ENCODE measurements at places on chromosomes 16 and 17.

- DNase-seq = no peak
Measured at GRCh38 chr16:52265446-52265861, 281.5 kb downstream of the TOX3 start.

DNA sequence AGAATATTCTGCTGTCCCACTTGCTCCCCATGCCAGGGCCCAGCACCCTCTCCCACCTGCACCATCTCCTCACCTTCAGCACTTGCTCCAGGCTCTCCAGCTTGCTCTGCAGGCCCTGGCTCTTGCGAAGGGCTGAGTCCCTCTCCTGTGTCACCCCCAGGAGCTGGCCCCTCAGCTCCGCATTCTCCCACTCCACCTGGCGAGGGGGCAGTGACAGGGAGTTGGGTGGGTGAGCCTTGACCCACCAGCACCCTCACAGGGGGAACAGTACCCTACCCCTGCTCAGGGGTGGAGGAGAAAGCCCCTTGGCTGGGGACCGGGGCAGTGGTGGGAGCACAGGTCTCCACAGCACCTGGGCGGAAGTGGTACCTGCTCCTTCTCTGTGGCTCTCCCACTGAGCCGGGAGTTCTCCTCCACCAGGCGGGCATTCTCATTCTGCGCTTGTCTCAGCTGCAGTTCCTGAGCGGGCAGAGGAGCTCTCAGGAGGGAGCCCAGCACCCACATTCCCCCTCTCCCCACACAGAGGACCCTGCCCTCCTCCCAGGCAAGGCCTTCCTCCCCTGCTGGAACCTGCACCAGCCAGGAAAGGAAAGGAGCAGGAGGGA, 5.9 kb downstream of the TSPOAP1 start:
- no peak for DNase-seq

- DNase-seq = no peak
Measured at GRCh38 chr16:31452631-31453106, 6.6 kb upstream of the ARMC5 start.

- DNase-seq = no peak
Measured at GRCh38 chr16:81574168-81574567, 129.6 kb downstream of the CMIP start.

GRCh38 chr16:85072947-85073346, 39.3 kb downstream of the CIBAR2 start:
- no peak for DNase-seq

DNA sequence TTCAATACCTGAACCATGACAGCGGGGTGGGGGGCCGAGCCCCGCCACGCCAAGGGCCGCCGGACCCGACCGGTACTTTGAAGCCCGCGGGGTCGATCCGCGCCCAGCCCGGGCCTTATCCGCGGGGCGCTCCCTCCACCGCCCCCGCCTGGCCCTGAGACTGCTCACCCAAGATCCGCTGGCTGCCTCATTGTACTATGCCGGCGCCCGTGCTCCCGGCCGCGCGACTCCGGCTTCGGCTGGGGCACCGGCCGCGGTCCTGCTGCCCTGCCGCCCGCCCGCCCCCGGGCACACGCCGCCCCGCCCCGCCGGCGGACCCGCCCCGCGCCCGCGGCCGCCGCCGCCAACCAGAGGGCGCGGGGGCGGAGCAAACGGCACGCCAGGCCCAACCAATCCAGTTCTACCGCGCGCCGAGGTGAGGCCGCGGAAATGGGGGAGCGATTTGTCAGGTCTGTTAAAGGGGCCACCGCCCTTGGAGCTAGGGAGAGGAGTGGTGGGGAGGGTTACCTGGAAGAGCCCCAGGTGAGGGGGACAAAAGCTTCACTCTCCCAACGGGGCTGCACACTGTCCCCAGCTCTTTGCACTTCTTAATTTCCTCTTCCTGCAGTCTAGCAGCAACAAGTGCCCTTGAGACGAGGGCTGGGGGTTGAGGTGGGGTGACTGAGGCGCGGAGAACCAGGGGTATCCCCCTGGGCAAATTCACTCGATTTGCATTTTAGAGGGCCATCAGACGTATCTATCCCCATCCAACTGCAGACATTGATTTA, at the start of gene TEX2:
TEX2 (minus strand) TSS at position 261 of the 767 bp plus-strand sequence. CDS start 49,043 bp downstream, outside the sequence.
- peak; percentile 85 for DNase-seq

GRCh38 chr16:68884401-68884800, 41.1 kb downstream of the TANGO6 start:
- DNase-seq = no peak

- DNase-seq = no peak
Measured at GRCh38 chr16:1991588-1991947, 1.8 kb downstream of the SYNGR3 start.

DNA sequence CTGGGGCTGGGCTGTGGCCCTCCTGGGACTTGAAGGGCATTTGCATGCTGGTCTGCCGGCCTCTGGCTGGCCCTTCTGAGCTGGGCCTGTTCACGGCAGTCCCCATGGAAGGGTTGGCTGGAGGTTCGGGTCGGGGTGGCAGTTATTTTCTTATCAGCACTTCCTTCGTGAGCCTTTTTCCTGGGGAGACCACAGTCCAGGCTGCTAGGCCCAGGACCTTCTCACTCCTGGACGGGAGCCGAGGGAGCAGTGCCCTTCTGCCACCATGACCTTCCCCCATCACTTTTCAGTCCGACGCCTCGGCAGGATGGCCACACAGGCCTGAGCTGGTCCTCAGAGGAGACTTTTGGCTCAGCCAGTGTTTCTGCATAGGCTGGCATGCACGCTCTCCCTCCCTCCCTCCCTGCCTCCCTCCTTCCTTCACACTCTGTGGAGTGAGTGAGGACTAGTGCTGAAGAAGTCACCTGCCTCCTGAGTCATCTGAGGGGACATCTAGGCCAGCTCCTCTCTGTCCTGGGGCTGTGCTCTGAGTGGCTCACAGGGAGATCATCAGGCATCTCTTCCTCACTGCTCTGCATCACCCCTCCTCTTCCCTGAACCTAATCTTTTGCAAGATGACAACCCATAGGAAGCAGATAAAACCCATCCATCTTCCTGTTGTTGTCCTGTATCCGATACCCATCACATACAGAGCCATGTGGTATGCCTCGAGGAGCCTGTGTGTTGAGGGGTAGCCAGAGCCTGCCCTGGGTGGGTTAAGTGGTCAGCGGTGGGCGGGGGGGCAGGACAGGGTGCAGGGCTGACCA, 109.7 kb downstream of the RAP1GAP2 start:
- no peak for DNase-seq

GRCh38 chr16:56673921-56674320, 4.3 kb downstream of the MT1H start:
- DNase-seq = no peak

DNA sequence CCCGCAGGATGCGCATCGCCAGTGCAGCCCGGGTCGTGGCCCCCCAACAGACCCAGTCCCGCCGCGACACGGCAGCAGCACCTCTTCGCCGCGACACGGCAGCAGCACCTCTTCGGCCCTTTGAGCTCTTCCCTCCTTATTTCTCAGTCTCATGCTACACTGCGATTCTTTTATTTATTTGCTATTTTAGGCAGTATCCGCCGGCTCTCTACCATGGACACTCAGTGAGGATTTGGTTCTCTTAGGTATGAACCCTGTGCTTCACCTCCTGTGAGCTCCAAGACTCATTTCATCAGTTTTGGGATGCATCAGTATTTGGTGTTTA, 8.3 kb upstream of the MAP2K3 start:
- no peak for DNase-seq

- no peak for DNase-seq
Measured at GRCh38 chr16:49834531-49835151, 21.3 kb downstream of the ZNF423 start.

GRCh38 chr17:80759377-80759673, 214.7 kb downstream of the RPTOR start:
- DNase-seq = no peak

DNA sequence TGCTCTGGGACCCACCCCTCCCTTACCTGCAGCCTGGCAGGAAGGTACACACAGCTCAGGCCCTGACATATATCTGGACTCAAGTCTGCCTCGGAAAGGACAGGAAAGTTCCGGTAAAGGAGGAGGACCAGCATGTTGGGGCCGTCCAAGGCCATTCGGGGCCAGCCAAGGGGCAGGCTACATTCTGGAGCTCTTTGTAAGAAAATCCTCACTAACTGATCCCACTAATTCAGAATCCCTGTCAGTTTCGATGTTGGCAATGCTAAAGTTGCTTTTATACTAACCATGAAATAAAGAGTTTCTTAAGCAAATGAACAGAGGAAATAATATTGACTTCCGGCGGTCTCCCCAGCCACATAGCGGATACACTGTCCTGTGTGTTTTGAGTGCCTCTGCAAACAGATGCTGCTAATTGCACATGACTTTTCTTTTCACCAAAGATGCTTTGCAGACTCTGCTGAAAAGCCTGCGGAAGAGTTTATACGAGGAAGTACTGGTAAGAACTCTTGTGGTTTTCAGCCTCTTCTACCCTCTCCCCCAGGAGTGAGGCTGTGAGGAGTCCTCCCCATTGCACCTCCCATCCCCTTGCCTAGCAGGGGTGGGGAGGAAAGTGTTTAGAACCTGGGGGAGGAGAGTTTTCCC, 54.8 kb downstream of the PLXDC1 start:
- no peak for DNase-seq

DNA sequence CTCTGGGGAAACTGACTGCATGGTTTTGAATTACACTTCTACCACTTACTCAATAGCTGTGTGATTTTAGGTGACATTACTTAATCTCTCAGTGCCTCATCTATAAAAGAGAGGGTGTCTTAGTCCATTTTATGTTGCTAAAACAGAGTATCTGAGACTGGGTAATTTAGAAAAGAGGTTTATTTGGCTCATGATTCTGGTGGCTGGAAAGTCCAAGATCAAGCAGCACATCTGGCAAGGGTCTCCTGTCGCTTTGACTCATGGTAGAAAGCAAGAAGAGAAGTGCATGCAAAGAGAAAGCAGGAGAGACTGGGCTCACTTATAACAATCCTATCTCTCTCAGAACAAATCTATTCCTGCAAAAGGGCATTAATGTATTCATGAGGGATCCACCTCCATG, 132.4 kb upstream of the IRX5 start:
- no peak for DNase-seq

GRCh38 chr16:22425036-22425801, 50.8 kb upstream of the CDR2 start:
- DNase-seq = no peak

- DNase-seq = no peak
Measured at GRCh38 chr16:84618581-84619460, 943 bp upstream of the COTL1 start.

DNA sequence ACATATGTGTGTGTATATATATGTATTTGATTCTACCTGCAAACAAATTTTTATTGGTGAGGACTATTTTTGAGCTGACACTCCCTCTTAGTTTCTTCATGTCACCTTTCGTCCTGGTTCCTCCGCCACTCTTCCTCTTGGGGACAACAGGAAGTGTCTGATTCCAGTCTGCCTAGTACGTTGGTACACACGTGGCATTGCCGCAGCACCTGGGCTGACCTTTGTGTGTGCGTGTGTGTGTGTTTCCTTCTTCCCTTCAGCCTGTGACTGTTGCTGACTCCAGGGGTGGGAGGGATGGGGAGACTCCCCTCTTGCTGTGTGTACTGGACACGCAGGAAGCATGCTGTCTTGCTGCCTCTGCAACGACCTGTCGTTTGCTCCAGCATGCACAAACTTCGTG, 29.4 kb upstream of the CACNG5 start:
- DNase-seq = no peak
